ENCODE measurements at places on chromosomes 12 and 14.

- DNase-seq = no peak
These were observed 145.3 kb downstream of the SSPN start for GRCh38 chr12:26340649-26341048.

DNA sequence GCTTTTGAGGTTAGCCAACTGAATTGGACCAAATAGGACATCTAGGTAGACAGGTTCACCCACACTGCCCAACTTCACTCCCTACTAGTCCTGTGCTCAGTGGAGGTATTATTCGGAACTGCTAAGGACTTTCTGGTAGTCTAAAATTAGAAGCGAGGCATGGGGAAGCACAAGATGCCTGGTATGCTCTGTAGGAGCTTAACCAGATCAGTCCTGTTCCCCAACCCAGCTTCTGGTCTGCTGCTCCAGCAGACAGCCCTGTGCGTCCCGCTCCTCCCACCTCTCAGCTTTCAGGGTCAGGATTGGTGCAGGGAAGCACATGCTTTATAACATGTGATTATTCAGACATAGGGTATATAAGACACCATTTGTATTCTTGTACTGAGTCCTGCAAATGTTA is 31.2 kb downstream of the PRB3 start:
- DNase-seq = no peak

DNA sequence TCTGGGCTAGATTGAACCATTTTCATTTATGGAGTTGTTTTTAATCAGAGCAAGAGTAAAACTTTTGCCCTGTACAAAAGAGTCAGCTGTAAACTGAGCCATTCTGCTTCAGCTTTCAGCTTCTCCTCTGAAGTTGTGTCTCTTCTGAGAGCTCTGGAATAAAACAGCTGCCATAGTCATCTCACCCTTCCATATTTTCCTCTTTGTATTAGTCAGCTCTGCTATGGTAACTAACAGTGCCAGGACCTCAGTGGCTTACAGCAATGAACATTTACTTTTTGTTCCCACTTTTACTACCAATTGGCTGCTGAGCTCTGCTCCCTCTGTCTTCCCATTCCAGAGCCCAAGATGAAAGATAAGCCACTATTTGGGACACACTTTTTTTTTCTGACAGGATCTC is 178.5 kb downstream of the DAD1 start:
- DNase-seq = no peak

DNA sequence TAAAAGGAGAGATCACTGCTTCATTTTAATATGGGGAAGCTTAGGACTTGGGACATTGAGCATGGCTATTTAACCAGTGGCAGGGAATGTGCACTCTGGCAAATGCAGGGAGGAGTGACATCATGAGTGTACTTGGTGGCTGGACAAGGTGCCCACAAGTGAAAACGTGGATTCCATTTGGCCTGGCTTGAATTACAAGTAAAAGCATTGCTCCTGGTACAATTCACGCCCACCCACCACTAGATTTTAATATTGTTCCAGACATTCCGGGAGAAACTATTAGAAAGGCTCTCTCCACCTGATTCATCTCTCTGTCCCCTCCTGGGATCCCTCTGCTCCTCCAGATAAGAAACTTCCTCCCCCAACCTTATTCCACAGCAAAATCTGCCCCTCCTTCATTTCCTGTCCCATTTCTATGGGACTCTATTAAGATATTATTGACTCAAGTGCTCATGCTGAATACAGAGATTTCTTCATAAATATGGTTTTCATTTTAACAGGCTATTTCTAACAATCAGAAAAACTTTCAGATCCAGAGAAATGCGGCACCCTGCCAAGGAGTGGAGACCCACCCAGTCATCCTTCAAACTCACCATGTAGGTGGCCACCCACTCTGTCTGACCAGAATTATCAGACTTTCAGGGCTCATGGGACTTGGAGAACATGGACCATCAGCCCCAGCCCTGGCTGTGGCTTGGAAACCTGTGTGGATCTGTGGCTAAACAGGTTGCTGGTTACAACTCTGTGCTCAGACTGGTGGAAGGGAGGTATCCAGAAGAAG is 43.2 kb downstream of the SSPN start:
- DNase-seq = no peak

GRCh38 chr14:63974176-63974575 is 121.4 kb downstream of the SYNE2 start:
- no peak for DNase-seq

DNA sequence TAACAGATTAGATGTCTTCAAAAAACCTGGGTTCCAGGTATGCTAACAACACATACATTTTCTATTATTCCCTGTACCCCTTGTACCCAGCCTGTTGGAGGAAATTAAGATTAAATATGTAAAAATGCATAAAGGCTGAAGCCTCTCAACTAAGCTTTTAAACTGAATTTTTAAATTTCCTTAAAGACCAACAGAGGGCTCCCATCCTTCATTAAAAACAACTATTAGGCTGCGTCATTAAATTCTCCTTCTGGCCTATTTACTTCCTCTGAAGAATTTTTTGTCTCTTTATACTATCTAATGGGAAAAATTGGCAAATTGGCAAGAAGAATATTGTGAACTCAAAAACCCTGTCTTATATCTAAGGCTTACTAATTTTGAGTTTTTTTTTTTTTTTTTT is 21.8 kb downstream of the SENP1 start:
- no peak for DNase-seq

DNA sequence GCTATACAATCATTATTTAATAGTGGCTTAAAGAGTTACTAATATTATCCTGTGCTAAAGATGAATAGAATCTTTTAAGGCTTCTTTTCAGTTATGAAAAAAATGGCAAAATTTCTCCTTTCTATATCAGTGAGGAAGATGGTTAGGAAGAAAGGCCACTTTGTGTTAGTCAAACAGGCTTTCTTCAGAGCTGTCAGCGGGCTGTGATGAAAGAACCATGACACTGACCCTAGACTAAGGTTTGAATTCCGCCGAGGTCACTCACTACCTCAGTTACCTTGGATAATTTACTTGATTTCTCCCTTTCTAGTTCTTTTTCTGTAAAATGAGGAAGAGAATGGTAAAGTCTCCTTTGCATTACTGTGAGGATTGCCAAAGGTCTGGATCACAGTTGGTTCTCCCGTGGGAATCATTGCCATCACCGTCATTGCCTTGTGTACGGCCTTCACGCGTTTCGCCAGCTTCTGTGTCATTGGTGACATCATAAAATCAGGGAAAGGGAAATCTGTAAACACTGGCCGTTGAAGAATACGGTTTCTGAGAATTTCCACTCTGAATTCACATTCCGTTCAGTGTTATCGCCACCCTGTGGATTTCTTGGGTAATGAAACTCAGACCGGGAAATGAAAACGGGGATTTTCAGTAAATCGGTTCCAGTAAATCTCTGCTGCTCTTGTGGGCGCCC is 26.7 kb upstream of the YBX3 start:
- peak; percentile 88 for DNase-seq

- DNase-seq = no peak
These were observed 6.9 kb downstream of the GNPTAB start for GRCh38 chr12:101823891-101824290.

GRCh38 chr14:72962829-72963312 is 36.6 kb downstream of the DCAF4 start:
- DNase-seq = peak; percentile 63

DNA sequence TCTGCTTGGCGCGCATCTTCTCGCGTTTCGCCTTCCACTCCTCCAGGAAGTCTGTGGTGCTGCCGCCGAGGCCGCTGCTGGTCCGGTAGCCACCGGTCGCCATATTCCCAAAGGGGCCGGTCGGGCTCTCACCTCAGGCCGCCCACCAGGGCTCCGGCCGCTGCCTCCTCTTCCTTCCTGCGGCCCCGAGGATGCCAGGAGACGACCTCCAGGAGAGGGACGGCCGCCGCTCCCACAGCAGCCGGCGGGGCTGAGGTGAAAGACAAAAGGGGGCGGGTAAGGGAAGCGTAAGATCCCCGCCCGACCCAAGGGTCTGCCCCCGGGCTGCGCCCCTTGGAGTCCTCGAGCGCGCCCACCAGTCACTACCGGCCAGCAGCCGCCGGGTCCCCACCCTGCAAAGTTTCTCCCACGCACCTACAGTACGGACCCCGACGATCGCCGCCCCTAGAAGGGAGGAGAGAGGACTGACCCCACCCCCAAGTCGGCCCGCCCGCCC is 574 bp downstream of the PAWR start:
- DNase-seq = no peak

DNA sequence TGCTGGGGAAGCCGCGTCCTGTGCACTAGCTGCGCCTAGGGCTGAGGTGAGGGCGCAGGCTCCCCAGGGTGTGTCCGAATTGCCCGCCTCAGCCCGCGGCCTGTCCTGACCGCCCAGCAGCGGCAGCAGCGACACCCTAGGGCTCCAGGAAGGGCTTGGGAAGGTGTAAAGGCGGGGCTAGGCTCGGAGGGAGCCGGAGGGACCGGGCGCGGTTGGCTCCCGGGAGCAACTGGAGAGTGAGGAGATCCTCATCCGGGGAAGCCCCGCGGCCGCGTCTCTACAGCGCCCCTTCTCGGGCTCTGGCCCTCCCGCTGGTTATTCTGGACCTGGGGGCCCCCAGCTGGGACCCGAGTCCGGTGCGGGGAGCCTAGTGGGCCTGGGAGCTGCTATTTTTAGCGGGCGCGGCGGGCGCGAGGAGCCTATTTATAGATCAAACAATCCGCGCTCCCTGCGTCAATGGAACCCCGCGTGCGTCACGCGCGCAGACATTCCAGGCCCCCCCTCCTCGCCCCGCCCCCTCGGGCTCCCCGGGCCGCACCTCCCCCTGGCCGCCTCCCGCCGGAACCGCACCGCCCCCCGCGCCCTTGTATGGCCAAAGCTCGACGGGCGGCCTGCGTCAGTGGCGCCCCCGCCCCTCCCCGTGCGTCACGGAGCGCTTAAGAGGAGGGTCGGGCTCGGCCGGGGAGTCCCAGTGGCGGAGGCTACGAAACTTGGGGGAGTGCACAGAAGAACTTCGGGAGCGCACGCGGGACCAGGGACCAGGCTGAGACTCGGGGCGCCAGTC is at the start of gene NR4A1:
TSS of gene NR4A1 (plus strand) at position 685 of the 784 bp plus-strand sequence. CDS start 2,887 bp downstream, outside the sequence.
- peak; percentile 86 for DNase-seq

DNA sequence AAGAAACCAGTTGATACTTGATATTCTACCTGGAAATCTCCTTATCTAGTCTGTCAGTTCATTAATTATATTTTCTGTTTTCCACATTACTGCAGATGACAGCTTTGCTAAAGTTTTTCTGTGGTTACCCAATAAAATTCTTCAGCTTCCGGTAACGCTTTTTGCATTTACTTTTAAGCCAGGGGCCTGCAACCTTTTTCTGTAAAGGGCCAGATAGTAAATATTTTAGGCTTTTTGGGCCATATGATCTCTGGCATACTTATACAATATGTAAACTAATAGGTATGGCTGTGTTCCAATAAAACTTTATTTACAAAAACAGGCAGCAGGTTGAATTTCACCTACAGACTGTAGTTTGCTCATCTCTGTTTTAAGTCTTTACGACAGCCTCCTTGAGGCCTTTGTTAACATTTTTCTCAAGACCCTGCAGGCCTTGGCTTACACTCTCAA is 48.3 kb downstream of the SPATS2 start:
- no peak for DNase-seq

- no peak for DNase-seq
These were observed 34.4 kb downstream of the PPP1R36 start for GRCh38 chr14:64584190-64584589.

DNA sequence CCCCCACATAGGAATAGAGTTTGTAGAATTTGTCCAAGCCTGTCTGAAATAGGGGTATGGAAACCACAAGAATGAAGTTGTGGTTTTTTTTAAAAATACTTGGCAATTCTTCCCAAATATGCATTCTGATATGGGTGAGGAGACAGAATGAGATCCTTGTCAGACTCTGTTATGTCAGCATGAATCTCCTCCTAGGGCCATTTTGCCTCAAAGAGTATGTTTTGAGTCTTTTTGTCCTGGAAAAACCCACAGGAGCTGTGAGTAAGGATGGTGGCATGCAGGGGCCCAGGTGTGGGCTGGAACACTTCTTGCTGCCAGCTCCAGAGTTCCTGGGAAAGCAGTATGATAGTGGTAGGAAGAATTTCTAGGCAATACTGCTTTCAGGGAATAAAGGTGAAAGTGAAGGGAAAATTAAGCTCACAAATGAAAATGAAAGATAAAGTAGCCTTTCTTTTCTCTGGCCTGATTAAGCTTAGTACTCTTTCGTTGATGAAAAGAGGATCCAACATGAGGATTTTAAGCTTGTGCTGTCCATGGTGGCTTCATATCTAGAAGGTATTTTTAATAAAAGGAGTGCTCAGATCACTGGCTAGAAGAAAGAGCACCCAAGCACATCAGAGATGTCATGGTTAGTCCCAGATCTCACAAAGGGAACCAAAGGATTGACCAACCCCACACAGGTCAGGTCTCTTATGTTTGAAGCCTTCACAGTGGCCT is 130.8 kb downstream of the LLPH start:
- DNase-seq = peak; percentile 13

DNA sequence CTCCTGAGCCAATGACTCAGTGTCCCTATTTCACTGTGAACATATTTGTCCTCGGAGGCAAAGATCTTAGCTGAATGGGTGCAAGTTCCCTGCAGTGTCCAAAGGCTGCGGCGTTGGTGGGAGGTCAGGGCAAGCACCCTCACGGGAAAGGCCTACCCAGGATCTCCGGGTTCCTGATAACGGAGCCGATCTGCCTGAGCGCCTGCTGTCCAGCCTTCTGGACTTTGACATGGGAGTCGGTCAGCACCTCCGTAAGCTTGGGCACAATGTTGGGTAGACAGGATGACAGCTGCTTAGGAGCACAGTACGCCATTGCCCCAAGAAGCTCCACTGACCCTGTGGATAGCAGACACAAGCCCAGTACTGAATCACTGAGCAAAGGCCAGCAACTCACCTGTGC is 31.5 kb upstream of the RAB35 start:
- no peak for DNase-seq

DNA sequence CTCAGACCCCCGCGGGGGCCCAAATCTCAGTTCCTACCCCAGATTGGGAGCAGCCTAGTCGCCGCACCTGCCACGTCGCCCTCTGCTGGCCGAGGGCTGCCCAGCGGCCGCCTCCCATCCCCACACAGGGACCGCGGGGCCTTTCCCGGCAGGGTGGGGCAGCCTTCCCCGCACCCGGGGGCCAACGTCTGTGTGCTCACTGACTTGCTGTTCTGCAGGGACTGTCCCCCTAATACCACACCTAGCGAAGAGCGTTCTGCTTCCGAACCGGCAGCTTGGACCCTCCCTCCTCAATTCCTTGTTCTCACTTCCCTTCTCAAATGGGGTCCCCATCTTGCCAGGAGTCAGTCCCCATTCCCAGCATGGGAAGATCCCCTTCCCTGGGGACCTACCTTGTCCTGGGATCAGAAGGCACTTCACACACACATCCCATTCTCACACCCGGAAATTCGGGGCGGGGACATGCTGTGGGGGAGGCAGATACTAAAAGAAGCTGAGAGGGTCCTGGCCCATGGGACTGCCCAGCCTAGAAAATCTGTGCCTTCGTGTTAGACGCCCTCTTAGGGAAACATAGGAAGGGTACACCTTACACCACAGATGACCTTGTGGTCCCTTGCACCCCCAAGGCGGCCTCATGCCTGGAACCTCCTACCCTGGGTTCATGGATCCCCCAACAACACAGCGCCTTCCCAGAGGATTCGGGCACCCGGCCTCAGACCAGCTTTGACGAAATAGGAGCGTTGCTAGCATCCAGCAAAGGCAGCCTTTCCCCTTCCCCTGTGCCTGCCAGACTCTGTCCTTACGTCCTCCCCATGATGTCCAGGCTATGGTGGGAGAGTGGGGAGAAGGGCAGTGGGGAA is 16.4 kb downstream of the ACVRL1 start:
- DNase-seq = no peak

All from skeletal muscle cell (primary cell).